ENCODE measurements at places on chromosomes 13 and 19. TPM values are rescaled to one million over a fixed set of nuclear protein-coding genes. Genes with fewer than 3 reads are reported as not detected.

- H3K4me3 ChIP-seq, result no peak overlapping the region
- no peaks in the 10 kb centered on the region for H3K27me3 ChIP-seq
- no peak overlapping the region for H3K27ac ChIP-seq
- H3K4me1 ChIP-seq, result no peaks in the 10 kb centered on the region
- H3K36me3 ChIP-seq, result no peaks in the 10 kb centered on the region
- DNase-seq, result no peak
These were observed 147.2 kb downstream of the FLT1 start for GRCh38 chr13:28347456-28348371.

- no peak overlapping the region for H3K27ac ChIP-seq
- DNase-seq, result no peak
- no peaks in the 10 kb centered on the region for H3K36me3 ChIP-seq
- no peaks in the 10 kb centered on the region for H3K4me1 ChIP-seq
These were observed 258.2 kb downstream of the TDRD3 start for GRCh38 chr13:60655256-60655655.

GRCh38 chr13:110299283-110299840 lies 7.6 kb downstream of the COL4A1 start:
- H3K4me1 ChIP-seq, result no peaks in the 10 kb centered on the region
- no peaks in the 10 kb centered on the region for H3K36me3 ChIP-seq
- peaks cover 3% of the 10 kb centered on the region for H3K27me3 ChIP-seq
- no peak overlapping the region for H3K4me3 ChIP-seq

DNA sequence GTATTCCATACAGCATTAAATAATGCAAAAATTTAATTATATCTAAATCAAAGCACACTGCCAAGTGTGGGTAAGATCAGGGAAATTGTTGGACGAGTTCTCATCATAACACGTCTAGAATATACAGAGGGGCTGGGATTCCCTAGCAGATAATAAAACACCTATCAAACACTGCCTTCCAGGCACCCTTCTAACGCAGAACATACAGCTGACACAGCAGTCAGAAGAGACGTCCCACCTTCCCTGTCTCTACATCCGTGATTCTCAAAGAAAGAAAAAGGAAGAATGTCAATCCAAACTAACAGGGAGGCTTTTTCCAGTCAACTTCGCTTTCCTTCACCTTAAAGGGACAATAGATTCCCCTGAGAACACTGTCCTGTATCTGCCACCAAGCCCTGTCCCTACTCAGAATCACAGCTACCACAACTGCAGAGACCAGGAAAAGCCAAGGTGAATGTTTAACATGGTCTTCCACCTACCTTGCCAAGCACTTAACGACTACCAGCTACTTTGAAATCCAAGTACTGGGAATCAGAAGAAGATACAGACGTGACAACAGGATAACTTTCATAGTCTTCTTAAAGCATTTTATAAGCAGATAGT lies 38.5 kb downstream of the TBC1D4 start:
- H3K4me1 ChIP-seq, result no peaks in the 10 kb centered on the region
- no peaks in the 10 kb centered on the region for H3K27me3 ChIP-seq
- no peaks in the 10 kb centered on the region for H3K36me3 ChIP-seq
- H3K27ac ChIP-seq, result no peak overlapping the region
- no peak overlapping the region for H3K4me3 ChIP-seq

GRCh38 chr19:40831502-40832430 lies 18.5 kb downstream of the CYP2A6 start:
- peaks cover 16% of the 10 kb centered on the region for H3K4me1 ChIP-seq
- H3K27me3 ChIP-seq, result no peaks in the 10 kb centered on the region
- no peak overlapping the region for H3K27ac ChIP-seq
- no peaks in the 10 kb centered on the region for H3K36me3 ChIP-seq
- peak; percentile 2 for DNase-seq

The KEAP1 gene
- 34.6 TPM for total RNA-seq

DNA sequence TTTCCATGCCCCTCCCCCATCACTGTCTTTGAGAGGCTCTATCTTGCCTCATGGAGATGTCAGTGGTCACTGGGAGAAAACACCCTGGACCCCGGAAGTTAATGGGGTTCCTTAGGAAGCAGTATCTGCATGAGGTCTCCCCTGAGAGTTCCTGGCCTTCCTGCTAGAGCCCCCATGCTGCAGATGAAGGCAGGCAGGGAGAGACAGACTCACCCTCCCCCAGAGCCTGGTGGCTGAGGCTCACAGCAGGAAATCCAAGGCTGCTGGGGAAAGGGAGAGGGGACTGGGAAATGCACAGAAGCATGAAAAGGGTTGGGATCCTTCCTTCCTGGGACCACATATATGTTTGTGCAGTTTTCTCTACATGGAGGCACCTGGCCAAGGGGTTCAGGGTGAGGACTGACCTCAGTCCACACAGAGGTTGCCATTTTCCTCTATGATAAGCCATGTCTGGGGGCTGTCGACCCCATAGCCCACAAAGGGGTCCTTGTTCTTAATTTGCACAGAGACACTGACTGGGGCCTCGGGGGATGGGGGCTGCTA lies 95.4 kb downstream of the RNASEH2B start:
- no peaks in the 10 kb centered on the region for H3K36me3 ChIP-seq
- H3K4me1 ChIP-seq, result no peaks in the 10 kb centered on the region

DNA sequence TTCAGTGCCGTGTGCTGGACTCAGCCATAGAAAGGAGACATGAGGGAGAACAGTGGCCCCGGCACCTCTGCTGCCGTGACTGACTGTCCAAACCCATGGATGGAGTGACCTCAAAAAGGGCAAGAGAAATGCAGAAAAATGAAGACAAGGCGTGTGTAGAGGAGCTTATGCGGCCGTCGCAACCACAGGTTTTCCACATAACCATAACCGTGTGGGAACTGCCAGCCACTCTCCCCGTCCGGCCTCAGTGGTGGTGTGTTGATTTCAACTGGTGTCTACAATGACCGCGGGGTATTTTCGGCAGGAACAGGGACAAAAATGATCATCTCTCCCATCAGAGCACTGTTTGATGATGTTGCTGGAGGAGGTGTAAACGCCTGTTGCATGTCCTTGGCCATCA lies 42.9 kb upstream of the F7 start:
- H3K36me3 ChIP-seq, result no peaks in the 10 kb centered on the region
- no peak overlapping the region for H3K27ac ChIP-seq
- no peak overlapping the region for H3K4me3 ChIP-seq
- no peaks in the 10 kb centered on the region for H3K27me3 ChIP-seq

DNA sequence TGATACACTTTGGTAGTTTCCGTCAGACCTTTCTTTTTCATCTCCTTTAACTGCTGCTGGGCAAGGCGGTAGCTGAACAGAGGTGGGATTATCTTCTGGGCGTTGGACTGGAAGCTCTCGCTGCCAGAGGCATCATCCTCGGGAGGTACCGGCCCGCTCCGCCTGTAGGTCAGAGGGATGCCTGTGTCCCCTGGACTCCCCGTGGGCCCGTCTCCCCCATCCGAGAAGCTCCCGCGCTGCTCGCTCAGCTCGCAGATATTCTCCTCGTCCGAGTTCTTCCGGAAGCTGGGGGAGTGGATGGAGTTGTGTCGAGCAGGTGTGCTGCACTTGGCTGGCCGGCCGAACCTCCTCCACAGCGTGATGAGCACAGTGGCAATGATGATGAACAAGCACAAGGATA lies 27.7 kb downstream of the THSD1 start:
- H3K36me3 ChIP-seq, result no peaks in the 10 kb centered on the region
- no peak overlapping the region for H3K4me3 ChIP-seq
- H3K27me3 ChIP-seq, result no peaks in the 10 kb centered on the region
- H3K27ac ChIP-seq, result no peak overlapping the region
- DNase-seq, result no peak
- no peaks in the 10 kb centered on the region for H3K4me1 ChIP-seq

GRCh38 chr19:46022431-46023310 lies at the start of gene PGLYRP1:
TSS of gene PGLYRP1 (minus strand) at chr19:46023053. CDS start at chr19:46023021, 32 bp downstream.
- H3K27me3 ChIP-seq, result peaks cover 18% of the 10 kb centered on the region
- no peak within 1 kb of the TSS for H3K4me3 ChIP-seq
- no peak within 1 kb of the TSS for H3K27ac ChIP-seq
- no peaks in the 10 kb centered on the region for H3K4me1 ChIP-seq
- no peaks in the 10 kb centered on the region for H3K36me3 ChIP-seq

All from natural killer cell (primary cell).